ENCODE measurements at places on chromosomes 11 and 22. TPM values are rescaled to one million over a fixed set of nuclear protein-coding genes. Genes with fewer than 3 reads are reported as not detected.

Gene TRIM51
- total RNA-seq = not detected

Gene MYBPC3
- not detected for total RNA-seq

Gene OR8K3
- not detected for total RNA-seq

Gene EHF
- total RNA-seq = 0.23 TPM

Gene OR2AT4
- not detected for total RNA-seq

Gene JAM3
- total RNA-seq = 61.4 TPM

Gene FAM111B
- 0.12 TPM for total RNA-seq

Data from smooth muscle cell of the coronary artery (primary cell).